Activated T-helper 2 cell treated with anti-CD3 and anti-CD28 coated beads, Interferon-gamma antibody, Interleukin-2, Interleukin-4, amounts not matched to agents 10 μg/mL and 5 μg/mL and 100 μg/mL, durations not matched to agents 14 hours and 24 hours and 36 hours (primary cell): ENCODE measurements at places on chromosomes 2 and 18. TPM values are rescaled to one million over a fixed set of nuclear protein-coding genes. Genes with fewer than 3 reads are reported as not detected.

Gene SKA1
- total RNA-seq, result 23.5 and 23.6 TPM in 2 replicates

Gene EVX2
- total RNA-seq, result not detected in 2 replicates

Gene COL3A1
- total RNA-seq, result 0.16 and 0.43 TPM in 2 replicates

Gene ARHGEF4
- 0.11 and 0.30 TPM in 2 replicates for total RNA-seq

DNA sequence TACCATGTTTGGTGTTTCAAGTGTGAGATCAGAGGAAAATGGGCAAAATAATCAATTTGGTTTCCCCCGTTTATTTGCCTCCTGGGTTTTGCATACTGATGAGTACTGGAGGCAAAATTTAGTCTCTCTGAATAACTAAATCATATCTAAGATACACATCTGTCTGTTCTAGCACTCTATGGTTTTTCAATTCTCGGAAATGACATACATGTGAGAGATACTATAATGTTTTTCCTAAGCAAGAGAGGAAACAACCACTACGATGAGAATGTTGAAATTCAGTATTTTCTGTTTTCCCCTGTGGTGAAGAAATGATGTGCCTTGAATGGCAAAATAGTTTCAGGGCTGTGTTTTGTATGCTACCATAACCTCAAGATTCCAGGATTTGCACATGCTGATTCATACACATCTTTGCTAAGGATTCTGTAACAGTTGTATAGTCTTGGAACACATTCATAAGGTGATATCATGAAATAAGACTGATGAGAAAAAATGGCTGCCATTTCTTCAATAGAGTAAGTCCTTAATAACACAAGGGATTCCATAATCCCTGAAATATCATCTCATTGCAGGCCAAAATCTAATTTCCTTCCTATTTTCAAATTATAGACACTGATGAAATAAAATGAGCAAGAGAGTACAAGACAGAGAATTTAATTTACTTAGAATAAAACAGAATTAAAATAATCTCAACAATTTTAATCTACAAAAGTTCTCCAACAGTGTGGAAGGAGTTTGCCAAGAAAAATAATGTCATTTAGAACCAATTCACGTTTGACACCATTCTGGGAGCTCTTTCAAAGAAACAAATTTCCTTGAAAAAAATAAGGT, 316.6 kb downstream of the FIGN start:
- no peak for DNase-seq

GRCh38 chr2:217471319-217471718, 531.5 kb downstream of the TNS1 start:
- no peak for DNase-seq

DNA sequence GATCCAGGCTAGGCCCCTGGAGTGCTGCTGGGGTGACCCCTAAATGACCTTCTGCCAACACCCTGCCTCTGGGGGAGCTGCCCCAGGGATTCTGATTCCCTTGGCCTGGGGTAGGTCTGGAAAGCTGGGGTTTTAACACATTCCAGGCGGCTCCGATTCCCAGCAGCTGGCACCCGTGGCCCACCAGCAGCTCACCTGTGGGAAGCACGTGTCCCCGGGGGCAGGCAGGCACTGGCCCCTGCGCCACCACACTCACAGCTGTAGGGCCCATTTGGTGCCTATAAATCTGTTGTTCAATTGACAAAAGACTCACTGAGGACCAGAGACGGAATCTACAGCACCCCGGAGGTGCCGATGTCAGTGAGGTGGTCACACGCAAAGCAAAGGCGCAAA, 4.1 kb upstream of the KLHL30 start:
- DNase-seq, result no peak

DNA sequence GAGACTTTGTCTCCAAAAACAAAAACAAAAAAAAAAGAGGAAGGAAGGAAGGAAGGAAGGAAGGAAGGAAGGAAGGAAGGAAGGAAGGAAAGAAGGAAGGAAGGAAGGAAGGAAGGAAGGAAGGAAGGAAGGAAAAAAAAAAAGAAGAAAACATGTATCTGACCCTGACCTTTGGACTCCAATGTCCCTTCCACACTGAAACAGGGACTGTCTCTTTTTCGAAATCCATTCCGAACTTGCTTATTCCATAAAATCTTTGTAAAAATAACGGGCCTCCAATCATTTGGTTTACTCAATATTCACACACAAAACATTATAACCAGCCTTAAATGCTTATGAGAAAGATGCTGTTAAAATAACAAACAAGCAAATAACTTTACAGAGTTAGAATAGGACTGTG, 225.7 kb downstream of the TCF4 start:
- DNase-seq, result no peak

GRCh38 chr2:202495230-202495604, 119.1 kb downstream of the BMPR2 start:
- no peak for DNase-seq

DNA sequence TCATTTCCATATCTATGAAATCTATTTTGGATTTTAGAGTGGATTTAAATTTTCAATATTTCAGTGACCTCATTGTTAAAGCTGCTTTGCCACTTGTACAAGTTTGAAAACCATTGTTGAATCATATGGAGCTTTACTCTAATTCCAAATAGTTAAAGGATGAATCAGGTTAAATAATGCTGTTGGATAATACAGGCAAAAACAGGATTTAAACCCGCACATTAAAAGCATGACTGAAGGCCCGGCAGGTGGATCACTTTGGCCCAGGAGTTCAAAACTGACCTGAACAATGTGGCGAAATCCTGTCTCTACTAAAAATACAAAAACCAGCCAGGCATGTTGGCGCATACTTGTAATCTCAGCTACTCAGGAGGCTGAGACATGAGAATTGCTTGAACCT, 68.3 kb downstream of the RIF1 start:
- DNase-seq, result no peak

DNA sequence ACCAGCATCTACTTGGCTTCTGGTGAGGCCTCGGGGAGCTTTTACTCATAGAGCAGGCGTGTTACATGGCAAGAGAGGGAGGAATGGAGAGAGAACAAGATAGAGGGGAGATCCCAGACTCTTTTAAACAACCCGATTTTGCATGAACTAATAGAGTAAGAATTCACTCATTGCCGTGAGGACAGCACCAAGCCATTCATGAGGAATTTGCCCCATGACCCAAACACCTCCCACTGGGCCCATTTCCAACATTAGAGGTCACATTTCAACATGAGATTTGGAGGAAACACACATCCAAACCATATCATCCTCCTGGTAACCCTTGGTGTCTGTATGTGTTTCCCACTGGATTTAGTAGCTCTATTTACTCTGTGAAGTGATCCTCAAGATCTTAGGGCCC, 249.9 kb upstream of the SP5 start:
- DNase-seq, result no peak

- no peak for DNase-seq
These were observed 232.8 kb downstream of the MBD5 start for GRCh38 chr2:148253685-148254084.
